A549 (cell line): ENCODE measurements at places on chromosomes 2 and 18.
A peak's percentile ranks its signal among the peaks of the same experiment; 100 is the strongest.

DNA sequence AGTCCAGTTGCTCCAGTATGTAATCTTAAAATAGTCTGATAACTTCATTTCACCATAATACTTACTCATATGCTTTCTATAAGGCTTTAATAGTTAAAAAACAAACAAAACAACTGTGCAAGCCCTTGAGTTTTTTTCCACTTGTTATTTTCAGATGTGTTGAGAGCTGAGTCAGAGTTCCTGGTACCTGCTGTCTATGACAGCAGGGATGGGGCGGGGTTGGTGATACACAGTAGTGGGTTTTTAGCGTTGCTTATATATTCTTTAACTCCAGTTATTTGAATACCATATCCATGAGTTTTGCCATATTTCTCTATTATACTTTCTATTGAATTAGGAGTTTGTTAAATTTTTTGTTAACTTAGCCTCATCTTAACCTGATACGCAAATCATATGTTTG, 5.0 kb downstream of the NAPG start:
- no peak for DNase-seq

DNA sequence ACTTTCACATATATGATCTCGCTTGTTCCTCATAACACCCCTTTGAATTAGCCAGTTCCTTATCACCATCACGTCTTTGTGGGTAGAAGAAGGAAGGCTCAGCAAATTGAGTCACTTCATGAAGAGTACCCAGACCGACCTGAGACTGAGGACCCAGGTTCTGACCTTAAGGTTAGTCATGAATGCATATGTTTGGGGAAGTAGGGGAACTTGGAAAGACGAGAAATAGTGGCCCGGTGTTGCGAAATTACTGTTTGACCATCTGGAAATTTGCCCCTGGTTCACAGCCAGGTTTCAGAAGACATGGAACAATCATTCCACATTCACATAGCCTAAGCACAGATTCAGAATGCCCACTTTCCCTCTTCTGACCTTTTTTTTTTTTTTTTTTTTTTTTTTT, 59.8 kb downstream of the MEIS1 start:
- peak; percentile 25 for DNase-seq

GRCh38 chr18:23437357-23438045, 15.6 kb upstream of the RIOK3 start:
- peak; percentile 54 for DNase-seq

- no peak for DNase-seq
These were observed 86.9 kb downstream of the FAM117B start for GRCh38 chr2:202721621-202722020.

DNA sequence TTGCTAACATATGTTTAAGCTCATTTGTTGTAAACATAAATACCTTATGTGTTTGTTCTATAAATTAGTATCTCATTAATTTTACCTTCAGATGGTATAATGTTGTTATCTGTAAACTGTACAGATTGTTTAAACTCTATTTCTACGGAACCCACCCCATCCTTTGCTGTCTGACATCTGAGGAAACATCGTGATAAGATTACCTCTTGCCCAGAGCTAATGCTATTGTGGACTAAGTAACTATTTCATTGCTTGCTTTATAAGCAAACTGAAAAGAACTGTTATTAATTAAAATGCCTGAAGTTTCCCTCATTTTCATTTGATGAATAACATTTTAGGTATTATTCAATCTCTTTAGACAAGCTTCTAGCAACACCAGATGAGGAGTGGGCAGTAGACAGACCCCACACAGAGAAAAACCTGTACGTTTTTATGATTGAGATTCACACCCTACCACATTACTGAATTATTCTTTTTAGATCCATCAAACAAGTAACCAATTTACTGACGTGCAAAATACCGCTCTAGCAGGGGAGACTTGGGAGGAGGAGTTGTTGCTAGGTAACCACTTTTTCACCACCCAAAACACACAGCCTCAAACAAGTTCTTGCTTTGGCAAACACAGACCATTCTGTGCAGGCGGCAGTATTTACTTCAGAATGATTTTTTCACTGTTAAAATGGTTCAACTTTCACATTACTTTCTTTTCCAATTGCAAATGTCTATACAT, 1.9 kb upstream of the SYT4 start:
- DNase-seq = peak; percentile 33

DNA sequence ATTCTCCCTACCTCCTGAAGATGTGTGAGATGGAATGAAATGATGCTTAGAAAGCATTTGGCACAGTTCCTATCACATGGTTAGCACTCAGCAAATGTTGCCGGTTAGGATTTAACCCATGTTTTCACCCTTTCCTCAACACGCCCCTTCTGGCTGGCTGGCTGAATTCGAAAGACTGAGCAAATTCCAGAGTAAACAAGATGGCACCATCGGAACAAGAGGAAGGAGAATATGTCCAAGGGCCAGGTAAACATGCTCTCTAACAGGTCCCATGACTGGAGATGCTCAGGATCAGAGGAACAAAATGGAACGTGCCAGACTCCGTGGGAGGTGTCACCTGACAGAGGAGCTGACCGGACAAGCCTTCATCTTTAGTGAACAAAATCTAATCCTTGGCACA, 145.6 kb downstream of the ANKRD44 start:
- DNase-seq = no peak

- no peak for DNase-seq
These were observed 300.3 kb upstream of the MGAT5 start for GRCh38 chr2:133953524-133953923.

- DNase-seq = no peak
These were observed 80.3 kb downstream of the ZFP36L2 start for GRCh38 chr2:43146083-43146482.

GRCh38 chr18:31555971-31556747, 35.5 kb upstream of the TTR start:
- peak; percentile 58 for DNase-seq

DNA sequence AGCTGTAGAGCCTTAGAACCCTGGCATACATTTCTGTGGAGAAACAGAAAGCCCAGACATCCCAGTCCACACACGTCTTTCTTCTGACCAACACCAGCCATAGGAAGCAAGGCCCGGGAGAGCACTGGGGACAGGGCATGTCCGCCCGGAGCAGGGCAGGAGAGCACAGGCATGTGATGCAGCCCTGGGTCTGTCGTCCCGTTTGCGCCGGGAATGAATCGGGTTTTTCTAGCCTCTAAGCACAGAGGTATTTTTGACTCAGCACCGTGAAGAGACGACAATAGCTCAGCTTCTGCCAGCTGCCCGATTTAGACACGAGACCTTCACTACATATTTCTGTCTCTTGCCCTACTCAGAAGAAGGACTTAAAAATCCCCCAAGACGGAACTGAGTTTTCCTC, 7.3 kb upstream of the AMMECR1L start:
- DNase-seq = no peak

- no peak for DNase-seq
These were observed 29.0 kb downstream of the CCDC195 start for GRCh38 chr2:224687156-224687555.

DNA sequence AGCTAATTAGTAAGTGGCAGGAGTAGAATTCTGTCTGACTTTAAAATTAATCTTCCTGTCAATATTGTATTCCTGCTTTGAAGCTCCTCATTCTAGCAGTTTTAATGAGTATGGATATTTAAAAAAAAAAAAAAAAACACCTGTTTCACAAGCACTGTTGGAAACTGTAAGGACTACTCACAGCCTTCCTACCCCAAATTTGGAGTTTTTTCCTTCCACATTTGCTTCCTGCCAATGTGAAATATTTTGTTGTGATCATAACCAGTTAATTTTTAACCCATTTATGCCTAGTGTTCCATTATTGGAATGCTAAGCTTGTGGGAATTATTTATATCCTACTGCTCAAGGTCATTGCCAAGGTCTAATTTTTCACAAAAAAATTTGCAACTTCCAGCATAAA, 36.1 kb upstream of the SCYGR2 start:
- DNase-seq = no peak

DNA sequence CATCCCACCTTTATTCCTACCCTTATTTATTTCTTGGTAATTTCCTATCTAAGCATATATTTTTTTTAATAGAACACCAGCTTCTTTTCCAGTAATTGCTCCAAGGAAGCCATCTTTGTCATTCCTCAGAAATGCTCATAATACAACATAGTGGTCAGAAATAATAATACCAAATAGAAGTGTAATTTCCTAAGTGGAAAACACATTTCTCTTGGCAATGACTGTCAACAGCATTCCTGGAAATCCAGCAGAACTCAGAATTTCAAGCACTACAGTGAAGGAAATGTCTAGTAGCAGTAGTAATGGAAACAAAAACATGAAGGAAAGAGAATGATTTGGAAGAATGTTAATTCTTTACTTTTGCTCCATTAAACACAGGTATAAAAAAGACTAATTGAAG, 56.6 kb downstream of the GDF7 start:
- no peak for DNase-seq

DNA sequence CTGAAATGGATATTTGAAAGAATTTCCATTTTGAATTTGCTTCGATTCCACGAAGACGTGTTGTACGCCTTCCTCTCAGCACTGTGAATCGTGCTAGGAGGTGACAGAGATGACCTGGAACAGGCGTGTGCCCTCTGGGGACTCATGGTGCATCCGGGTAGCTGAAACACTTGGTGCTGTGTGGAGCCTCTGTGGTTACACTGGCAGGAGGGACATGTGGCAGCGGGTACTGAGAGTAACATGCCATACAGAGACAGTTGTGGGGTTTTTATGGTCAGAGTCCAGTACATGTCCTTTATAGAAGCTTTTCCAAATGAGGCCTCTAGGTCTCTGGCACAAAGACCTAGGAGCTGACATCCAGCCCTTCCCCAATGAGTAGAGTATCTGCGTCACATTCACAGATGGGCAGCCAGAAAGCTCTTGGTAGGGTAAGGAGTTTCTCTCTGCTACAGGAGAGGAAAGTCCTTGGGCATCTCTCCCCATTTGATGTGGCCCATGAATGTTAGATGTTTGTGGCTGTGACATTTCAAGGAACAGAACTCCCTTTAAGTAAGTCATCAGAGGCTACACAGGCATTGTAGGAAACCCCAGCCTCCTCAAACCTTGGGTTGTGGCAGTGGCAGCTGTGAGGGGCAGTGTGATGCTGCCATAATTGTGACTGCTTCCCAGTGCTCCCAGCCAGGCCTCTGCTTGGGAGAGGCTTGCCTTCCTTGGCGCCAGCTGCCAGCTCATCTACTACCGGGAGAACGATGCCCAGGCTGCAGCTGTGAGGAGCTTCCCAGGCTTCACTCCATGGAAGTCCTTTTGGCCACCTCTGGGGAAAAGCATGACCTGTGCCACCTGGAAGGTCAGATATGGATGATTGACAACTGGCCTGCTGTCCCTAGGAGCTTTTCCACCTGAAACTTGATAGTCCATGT, 80.6 kb downstream of the ACOXL start:
- DNase-seq = no peak

GRCh38 chr2:70988151-70988550, 6.5 kb downstream of the TEX261 start:
- DNase-seq = no peak

DNA sequence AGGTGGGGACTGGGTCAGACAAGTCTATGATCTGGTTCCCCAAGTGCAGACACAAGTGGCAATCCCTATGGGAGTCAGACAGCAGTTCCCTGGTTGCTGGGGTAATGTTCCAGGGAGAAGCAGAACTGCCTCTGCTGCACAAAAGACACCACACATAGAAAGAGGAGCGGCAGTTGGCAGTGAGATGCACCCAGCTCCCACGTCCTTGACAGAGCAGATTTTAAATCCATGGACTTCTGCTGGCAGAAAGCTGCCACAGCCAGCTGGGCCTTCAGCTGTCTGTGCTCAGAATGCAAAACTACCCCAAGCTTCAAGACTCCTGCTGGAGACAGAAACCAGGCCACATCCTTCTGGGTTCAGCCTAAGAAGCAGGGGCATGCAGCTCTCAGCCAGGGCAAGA, 147.2 kb downstream of the ETAA1 start:
- no peak for DNase-seq

- no peak for DNase-seq
These were observed 42.8 kb upstream of the TTC39C start for GRCh38 chr18:23971666-23972230.

DNA sequence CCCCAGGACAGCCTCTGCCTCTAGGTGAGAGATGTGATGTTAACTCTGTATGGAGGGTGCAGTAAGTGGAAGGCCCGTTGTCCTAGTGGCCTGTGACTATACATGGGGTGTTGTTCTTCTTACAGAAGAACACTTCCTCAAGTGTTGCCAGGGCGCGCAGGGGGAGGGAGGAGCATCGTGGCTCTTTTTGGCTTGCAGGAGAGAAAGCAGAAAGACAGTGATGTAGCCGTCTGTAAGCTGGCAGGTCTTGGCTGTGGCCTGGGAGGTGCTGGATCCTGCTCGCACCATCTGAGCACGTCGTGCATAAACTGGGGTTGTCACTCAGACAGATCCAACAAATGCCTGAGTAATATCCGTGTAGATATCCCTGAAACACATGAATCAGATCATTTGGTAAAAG, 44.3 kb downstream of the ZNF236 start:
- DNase-seq = no peak

GRCh38 chr2:172233987-172234715, 131.5 kb upstream of the DLX2 start:
- no peak for DNase-seq

GRCh38 chr18:79520478-79521390, 125.0 kb downstream of the NFATC1 start:
- no peak for DNase-seq

- no peak for DNase-seq
These were observed 195.3 kb upstream of the CDH2 start for GRCh38 chr18:28372186-28372585.

DNA sequence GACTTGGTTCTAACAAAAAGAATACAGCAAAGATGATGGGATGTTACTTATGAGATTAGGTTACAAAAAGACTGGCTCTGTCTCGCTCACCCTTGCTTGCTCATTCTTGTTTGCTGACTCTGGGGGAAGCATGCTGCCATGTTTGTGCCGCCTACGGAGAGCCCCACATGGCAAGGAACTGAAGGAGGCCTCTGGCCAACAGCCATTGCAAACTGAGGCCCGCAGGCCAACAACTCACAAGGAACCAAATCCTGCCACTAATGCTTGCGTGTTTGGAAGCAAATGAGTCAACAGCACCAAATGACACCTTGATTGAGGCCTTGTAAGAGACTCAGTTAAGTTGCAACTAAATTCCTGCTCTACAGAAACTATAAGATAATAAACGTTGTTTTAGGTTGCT, 297.6 kb upstream of the STON1 start:
- no peak for DNase-seq

DNA sequence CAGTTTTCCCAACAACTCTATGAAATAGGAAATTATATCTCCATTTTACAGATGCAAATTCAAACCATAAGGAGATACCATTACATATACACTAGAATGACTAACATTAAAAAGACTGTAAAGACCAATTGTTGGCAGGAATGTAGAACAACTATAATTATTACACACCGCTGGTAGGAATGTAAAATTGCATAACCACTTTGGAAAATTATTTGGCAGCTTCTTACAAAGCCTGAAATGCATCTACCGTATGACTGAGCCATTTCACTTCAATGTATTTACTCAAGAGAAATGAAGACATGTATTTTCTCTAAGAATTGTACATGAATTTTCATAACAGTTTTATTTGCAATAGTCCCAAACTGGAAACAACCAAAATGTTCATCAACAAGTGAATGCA, 189.1 kb upstream of the BCL2L11 start:
- no peak for DNase-seq

GRCh38 chr2:45329045-45329677, 281.9 kb downstream of the SRBD1 start:
- peak; percentile 23 for DNase-seq
